ENCODE measurements at places on chromosomes 11 and 22.

- DNase-seq, result no peak
These were observed 40.1 kb upstream of the VSTM5 start for GRCh38 chr11:93890391-93891051.

- no peak for DNase-seq
These were observed 36.1 kb downstream of the TTC12 start for GRCh38 chr11:113350336-113351067.

- DNase-seq, result no peak
These were observed 6.0 kb downstream of the NAGA start for GRCh38 chr22:42064629-42065028.

- DNase-seq, result no peak
These were observed 28.2 kb downstream of the HTR3B start for GRCh38 chr11:113932788-113933187.

- DNase-seq, result no peak
These were observed 42.4 kb downstream of the OSBP start for GRCh38 chr11:59573216-59573615.

DNA sequence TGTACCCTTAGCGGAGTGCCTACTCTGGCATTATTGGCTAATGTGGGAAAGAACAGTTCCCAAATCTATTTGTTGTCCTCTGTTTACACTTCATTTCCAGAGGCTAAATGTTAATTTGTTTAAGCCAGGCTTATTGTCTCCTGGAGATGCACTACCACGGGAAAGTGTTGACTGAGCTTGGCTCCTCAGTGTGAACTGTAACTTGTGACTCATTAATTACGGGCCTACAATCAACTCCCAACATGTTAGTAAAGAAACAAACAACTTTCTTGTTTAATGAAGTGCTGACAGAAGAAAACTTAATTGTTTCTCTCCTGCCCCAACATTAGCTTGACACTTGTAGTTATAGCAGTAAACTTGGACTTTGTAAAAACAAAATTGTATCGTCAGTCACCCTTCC lies 130.4 kb downstream of the ATXN10 start:
- no peak for DNase-seq

- no peak for DNase-seq
These were observed 1038.9 kb downstream of the DLG2 start for GRCh38 chr11:84588131-84588829.

GRCh38 chr11:121524233-121524631 lies 71.5 kb upstream of the SORL1-AS1 start:
- DNase-seq, result no peak

GRCh38 chr11:35579557-35580396 lies 38.5 kb upstream of the FJX1 start:
- no peak for DNase-seq

DNA sequence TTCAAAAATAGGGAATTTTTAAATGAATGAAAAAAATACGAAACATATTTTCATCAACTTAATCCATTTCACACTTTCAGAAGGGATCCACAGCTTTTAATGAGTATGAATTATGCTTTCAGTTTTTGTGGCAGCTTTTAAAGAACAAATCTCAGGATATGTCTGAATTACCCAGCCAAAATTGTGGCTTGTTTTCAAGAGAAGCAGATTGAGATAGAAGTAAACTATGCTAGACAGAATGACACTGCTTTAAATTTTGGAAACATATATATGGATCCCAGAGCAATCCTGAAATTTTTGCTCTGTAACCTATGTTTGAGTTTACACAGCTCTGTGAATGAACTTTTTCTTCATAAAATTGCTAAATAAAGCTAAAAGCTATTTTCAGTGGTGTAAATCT lies 2.4 kb upstream of the HINFP start:
- no peak for DNase-seq

DNA sequence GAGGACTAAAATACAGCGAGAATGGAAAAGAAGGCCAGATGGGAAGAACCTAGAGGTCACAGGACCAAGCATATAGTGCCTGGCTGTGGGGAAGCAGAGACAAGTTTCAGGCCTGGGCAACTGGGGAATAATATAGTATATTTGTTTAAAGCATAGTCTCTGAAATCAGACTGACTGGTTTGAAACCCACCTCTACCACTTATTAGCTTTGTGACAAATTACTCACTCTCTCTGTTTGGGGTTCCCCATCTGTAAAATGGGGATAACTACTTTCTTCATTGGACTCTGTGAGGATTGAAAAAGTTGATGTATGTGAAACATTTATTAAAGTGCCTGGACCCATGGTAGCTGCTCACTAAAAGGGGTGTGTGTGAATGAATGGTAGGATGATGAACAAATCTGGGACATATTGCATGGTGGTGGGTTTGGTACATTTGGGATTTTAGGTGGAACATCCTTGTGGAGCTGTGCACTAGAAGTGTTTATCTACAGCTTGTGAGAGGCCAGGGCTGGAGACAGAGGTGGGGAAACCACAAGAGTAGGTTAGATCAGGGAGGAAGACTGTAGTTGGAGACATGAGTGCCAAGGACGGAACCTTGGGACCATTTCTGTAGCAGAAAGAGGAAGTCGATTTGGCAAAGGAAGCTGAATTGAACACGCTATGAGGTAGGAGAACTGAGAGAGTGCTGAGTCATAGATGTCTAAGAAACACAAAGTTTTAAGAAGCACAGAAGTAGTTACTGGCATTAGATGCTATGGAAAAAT lies 52.6 kb downstream of the SWAP70 start:
- no peak for DNase-seq

DNA sequence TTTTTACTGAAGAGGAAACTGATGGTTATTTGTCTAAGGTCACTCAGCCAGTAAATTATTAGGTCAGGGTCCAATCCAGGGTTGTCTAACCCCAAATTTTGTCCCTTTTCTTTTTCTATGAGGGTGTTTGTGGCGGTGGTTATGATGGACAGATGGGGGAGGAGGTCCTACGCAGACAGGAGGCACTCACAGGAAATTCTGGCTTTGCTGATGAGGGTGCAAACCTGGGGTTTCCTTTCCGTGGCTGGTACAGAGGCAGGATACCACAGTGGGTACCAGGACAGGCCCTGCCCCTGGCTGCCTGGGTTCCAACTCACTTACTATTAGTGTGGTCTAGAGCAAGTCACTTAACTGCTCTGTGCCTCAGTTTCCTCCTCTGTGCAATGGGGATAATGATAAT lies 91.0 kb downstream of the RRM1 start:
- DNase-seq, result no peak

GRCh38 chr22:23403152-23403719 lies 176.9 kb downstream of the IGLL1 start:
- no peak for DNase-seq
